ENCODE measurements at places on chromosomes 4 and X. TPM values are rescaled to one million over a fixed set of nuclear protein-coding genes. Genes with fewer than 3 reads are reported as not detected.

DNA sequence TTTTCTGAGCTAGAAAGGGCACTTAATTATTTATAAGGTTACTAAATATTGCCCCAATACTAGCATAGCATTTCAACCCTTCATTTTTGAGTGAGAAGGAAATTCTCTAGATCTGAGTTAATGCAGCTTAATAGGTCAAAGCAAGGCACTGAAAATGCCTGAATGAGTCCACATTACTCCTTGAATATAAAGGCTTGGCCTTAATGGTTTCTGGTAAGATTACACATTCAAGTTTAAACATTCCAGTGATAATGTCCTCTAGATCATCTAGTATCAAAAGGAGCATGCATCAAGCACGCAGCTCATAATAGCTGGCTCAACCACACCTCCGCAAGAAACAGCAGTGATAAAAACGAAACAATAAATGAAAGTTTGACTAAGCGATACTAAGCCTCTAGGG lies 87.5 kb downstream of the SPANXN3 start:
- DNase-seq, result no peak

DNA sequence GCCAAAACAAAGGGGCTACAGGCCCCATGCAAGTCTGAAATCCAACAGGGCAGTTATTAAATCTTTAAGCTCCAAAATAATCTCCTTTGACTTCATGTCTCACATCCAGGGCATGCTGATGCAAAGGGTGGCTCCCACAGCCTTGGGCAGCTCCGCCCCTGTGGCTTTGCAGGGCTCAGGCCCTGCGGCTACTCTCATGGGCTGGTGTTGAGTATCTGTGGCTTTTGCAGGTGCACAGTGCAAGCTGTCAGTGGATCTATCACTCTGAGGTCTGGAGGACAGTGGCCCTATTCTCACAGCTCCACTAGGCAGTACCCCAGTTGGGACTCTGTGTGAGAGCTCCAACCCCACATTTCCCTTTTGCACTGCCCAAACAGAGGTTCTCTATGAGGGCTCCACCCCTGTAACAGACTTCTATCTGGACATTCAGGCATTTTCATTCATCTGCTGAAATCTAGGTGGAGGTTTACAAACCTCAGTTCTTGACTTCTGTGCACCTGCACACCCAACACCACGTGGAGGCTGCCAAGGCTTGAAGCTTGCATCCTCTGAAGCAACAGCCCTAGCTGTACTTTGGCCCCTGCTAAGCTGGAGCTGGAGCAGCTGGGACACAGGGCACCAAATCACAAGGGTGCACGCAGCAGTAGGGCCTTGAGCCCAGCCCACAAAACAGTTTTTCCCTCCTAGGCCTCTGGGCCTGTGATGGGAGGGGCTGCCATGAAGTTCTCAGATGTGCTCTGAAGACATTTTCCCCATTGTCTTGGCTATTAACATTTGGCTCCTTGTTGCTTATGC lies 154.8 kb upstream of the PDE5A start:
- DNase-seq, result no peak

GRCh38 chr4:21699446-21699845 lies 249.1 kb downstream of the KCNIP4 start:
- no peak for DNase-seq

Gene TFE3
- 35.2 TPM for total RNA-seq

GRCh38 chrX:109184506-109185139 lies 297.3 kb downstream of the GUCY2F start:
- DNase-seq, result no peak

GRCh38 chrX:8274170-8274569 lies 103.1 kb upstream of the VCX2 start:
- no peak for DNase-seq

Gene NDST4
- not detected for total RNA-seq

GRCh38 chrX:106649523-106650428 lies 38.0 kb downstream of the RADX start:
- no peak for DNase-seq

Gene PAGE2B
- total RNA-seq, result 1.6 TPM

Gene MAGEA4
- not detected for total RNA-seq

DNA sequence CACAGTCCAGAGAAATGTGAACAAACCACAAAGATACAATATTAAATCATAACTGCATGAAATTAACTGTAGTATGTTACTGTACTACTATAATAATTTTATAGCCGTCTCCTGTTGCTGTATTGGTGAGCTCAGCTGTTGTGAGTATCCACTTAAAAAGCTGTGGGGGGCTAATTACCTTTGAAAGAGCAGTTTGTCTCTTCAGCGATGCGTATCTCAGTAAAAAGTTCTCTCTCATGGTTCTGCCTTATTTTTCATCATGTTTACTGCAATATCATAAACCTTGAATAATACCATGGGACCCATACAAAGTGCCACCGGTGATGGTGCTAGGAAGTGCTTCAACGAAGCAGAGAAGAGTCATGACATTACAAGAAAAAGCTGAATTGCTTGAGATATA lies 8.4 kb upstream of the MSMO1 start:
- no peak for DNase-seq

Gene SCRG1
- total RNA-seq, result not detected

Gene KDR
- total RNA-seq, result 0.10 TPM

- DNase-seq, result no peak
Observed at GRCh38 chr4:108118505-108118904, 50.2 kb downstream of the LEF1 start.

- DNase-seq, result no peak
Observed at GRCh38 chr4:26732356-26732755, 128.3 kb upstream of the STIM2 start.

DNA sequence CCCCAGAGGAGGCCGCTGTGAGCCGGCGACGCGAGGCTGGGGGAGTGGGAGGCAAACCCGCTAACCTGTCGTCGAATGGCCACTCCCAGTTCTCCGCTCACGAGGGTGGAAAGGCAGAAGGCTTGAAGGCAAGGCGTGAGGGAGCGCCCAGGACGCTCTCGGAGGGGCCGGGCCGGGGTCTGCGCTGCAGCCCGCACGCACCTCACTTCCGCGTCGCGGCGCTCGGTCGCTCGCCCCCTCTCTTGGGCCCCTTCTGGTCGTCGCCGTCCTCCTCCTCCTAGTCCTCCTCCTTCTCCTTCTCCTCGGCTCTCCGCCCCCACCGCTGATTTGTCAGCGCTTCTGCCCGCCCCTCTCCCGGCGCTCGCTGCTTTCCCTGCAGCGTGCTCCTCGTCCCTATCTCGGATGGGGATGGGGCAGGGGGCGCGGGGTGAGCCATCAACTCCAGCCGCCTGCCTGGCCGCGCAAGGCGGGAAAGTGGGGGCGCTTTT lies at the start of gene SNCA:
TSS of gene SNCA (minus strand) at position 265 of the 488 bp plus-strand sequence. CDS start 1,494 bp downstream, outside the sequence.
- no peak for DNase-seq

DNA sequence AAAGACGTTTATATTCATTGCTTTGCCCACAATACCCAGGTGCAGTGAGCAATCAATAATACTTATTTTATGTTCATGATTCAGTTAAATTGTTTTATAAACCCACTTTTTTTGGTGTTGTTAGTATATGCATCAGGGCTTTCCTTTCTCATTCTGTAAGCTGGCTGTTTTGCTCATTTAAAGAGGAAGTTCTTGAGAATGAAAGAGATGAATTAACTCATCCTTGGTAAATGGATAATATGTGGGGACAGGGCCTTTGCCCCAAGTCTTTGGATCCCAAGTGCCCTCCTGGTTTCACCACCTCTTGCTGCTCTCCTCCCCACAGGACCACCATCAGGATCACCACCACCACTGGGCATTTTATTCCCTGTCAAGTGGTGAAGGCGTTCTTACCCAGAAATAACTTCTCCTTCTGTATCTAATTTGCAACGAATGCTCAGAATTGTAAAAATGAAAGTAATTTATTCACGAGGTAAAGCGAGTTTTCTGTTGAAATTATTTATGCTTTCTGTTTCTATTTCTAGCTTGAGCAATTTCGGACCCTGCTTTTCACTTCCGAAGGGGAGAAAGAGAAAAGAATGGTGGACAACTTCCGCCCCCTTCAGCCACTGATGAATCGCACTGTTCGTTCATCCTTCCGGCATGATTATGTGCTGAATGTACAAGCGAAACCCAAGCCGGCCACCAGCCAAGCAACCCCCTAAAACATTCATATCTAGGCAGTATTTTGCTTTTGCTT lies 8.2 kb upstream of the ZRSR2 start:
- no peak for DNase-seq

DNA sequence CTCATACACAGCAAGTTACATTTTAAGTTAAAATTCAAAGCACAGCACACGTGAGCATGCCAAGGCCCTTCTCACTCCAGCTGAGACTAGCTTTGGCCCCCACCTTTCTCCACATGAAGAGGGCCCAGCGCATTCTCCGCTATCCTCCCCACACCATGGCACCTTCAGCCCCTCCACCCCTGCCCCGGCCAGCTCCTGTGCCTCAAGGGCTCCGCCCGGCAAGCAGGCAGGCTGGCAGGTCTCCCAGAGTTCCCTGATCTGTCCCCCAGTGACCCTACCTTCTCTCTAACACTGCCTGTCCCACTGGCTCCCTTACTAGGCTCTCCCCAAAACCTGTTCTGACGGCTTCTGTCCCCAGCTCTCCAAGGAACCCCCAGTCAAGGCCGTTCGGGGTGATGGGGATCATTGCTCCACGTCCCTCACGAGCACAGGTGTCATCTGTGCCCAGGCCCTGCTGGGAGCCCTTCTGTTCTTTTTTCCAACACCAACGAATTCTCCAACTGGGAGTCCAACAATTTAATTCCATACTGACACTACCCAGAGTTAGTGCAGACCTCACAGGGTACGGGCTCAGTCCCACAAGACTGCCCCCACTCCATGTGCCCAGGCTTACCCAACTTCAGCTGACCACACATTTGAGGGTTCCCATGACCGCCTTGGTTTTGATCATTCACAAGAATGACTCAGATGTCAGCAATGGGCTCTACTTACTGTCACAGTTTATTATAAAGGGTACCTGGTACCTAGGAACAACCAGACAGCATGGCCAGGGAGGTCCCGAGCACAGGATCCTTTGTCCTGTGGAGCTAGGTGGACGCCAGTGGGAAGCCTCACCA lies 4.2 kb downstream of the LETM1 start:
- DNase-seq, result no peak

Gene TCEAL9
- total RNA-seq, result 1.7 TPM

GRCh38 chr4:158353541-158354304 lies 143.4 kb downstream of the TMEM144 start:
- DNase-seq, result no peak

DNA sequence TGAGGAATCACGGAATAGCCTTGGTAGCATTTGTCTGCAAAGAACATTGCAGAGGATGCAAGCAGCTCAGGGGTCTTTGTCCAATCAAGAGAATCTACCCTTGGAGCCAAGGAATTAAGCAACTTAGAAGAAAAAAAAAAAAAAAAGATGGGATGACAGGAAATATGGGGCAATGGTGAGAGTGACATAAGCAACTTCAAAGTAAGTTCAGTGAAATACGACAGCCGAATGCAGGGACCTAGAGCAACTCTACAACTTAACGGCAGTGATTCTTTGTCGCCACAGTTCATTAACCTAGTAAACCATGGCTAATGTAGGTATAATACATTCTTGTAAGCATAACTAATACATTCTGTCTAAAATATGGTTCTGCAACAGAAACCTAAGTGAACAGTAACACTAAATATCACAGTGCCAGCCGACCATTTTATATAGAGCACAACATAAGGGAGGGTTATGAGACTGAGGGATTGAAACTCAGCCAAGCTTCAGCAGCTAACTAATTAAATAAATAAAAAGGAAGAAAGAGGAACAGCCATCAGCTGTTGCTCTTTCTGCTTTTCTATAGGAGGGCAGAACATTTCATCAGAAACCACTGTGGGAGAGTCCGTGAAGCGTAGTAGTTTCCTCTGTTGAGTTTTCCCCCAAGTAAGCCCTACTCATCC lies 74.7 kb downstream of the PPARGC1A start:
- DNase-seq, result no peak

Gene SOX3
- not detected for total RNA-seq

GRCh38 chrX:7218321-7219152 lies 70.6 kb upstream of the PUDP start:
- no peak for DNase-seq

GRCh38 chr4:165301833-165302232 lies 25.6 kb upstream of the MSMO1 start:
- DNase-seq, result no peak

DNA sequence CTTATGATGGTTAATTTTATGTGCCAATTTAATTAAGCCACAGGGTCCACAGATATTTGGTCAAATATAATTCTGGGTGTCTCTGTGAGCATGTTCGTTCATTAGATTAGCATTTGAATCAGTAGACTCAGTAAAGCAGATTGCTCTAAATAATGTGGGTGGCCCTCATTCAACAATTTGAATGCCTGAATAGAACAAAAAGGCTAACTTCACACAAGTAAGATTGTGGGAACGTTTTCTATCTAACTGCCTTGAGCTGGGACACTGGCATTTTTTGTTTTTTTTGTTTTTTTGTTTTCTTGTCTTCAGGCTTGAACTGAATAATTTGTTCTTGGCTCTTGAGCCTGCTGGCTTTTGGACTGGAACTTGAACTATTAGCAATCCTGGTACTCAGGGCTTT lies 292.4 kb upstream of the SPANXN4 start:
- DNase-seq, result no peak

- no peak for DNase-seq
Observed at GRCh38 chrX:144916785-144917184, 330.5 kb upstream of the SPANXN1 start.

- no peak for DNase-seq
Observed at GRCh38 chr4:121597346-121597934, 99.3 kb downstream of the ANXA5 start.

Gene AREG
- 0.54 TPM for total RNA-seq

Gene NAP1L3
- total RNA-seq, result 6.0 TPM

DNA sequence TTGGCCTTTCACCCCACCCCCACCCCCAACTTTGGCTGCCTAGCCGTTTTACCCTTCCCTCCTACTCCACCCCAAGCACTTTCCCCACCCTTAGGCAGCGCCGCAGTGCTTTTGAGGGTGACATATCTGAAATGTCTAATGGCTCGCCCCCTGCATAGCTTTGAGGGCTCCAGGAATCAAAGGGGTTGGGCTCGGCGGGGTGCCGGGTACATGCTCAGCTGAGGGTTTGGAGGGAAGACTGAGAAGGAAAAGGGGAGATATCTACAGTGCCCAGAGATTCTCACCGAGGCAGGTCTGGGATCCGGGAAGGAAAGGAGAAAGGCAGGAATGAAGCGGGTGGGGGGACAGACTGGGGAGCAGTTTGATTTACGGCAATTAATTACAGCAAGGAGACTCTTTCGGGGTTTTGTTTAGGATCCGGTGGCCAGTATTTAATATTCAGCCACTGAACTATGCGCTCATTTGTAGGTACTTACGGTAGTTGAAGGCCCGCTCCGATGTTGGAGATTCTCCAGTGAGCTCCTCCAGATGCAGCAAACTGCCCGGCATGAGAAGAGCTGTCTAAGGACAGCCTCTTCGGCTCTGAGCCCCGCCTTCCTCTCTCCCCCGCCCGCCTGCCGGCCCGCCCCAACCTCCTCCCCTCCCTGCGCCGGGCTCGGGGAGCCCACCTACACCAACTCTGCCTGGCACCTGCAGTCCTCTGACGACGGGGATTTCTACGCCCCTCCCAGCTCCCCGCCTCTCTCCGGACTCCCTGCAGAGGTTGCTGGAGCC lies at the start of gene IGSF1:
TSS of gene IGSF1 (minus strand) at position 569 of the 774 bp plus-strand sequence. CDS start 2,632 bp downstream, outside the sequence.
- no peak for DNase-seq

Gene TLR2
- 1.9 TPM for total RNA-seq

Gene ARR3
- total RNA-seq, result not detected

- no peak for DNase-seq
Observed at GRCh38 chr4:103201724-103202123, 3.6 kb upstream of the CENPE start.
